Esophagus mucosa (tissue), 1 donor: ENCODE measurements at places on chromosomes 16 and 17. TPM values are rescaled to one million over a fixed set of nuclear protein-coding genes. Genes with fewer than 3 reads are reported as not detected.

RUSF1 gene
- 29.9 TPM for total RNA-seq

ELAC2 gene
- 39.0 TPM for total RNA-seq

ETV4 gene
- 5.7 TPM for total RNA-seq

ACACA gene
- total RNA-seq: 119 TPM

SLC5A2 gene
- 0.12 TPM for total RNA-seq

SULT1A1 gene
- total RNA-seq: 4.7 TPM

TMEM98 gene
- total RNA-seq: 7.3 TPM

TBC1D3L gene
- 12.2 TPM for total RNA-seq

SEZ6 gene
- total RNA-seq: not detected

SLC47A2 gene
- 0.92 TPM for total RNA-seq

PRSS8 gene
- 59.3 TPM for total RNA-seq

RASL10B gene
- total RNA-seq: 0.32 TPM

WNK4 gene
- 0.40 TPM for total RNA-seq

KRTAP1-4 gene
- total RNA-seq: not detected

C1QL1 gene
- 0.12 TPM for total RNA-seq
